ENCODE measurements at places on chromosomes 2 and 18. TPM values are rescaled to one million over a fixed set of nuclear protein-coding genes. Genes with fewer than 3 reads are reported as not detected.

The HOXD9 gene
- 1.4 TPM for total RNA-seq

The REL gene
- 3.0 TPM for total RNA-seq

The HOXD3 gene
- total RNA-seq = not detected

The BBS5 gene
- total RNA-seq = 4.8 TPM

The PLGLB2 gene
- not detected for total RNA-seq

The CFAP65 gene
- 0.21 TPM for total RNA-seq

The MLPH gene
- total RNA-seq = 318 TPM

The DYNAP gene
- total RNA-seq = not detected

The C2orf15 gene
- 0.64 TPM for total RNA-seq

The TTC39C gene
- 18.0 TPM for total RNA-seq

The SNORC gene
- total RNA-seq = 14.4 TPM

The LHCGR gene
- not detected for total RNA-seq

The KIF3C gene
- 49.3 TPM for total RNA-seq

The DNER gene
- total RNA-seq = 11.1 TPM

The MAP3K19 gene
- not detected for total RNA-seq

The AP1S3 gene
- 26.3 TPM for total RNA-seq

The LGALSL gene
- 11.1 TPM for total RNA-seq

The TMEM182 gene
- total RNA-seq = 3.7 TPM

The SIX3 gene
- 0.39 TPM for total RNA-seq

Measured in A549 treated with GW870086 at 1 μM for 4 hours (cell line).